ENCODE measurements at places on chromosomes 13 and 19. TPM values are rescaled to one million over a fixed set of nuclear protein-coding genes. Genes with fewer than 3 reads are reported as not detected.

C13orf42 gene
- total RNA-seq = not detected

IZUMO2 gene
- not detected for total RNA-seq

PLIN3 gene
- total RNA-seq = 95.2 TPM

STOML3 gene
- total RNA-seq = 0.10 TPM

FBN3 gene
- total RNA-seq = 13.3 TPM

SLC25A41 gene
- total RNA-seq = 0.41 TPM

SLC25A30 gene
- total RNA-seq = 22.2 TPM

DOHH gene
- 15.8 TPM for total RNA-seq

AMH gene
- total RNA-seq = 1.4 TPM

ATP4B gene
- total RNA-seq = not detected

ZFP82 gene
- 13.8 TPM for total RNA-seq

DDA1 gene
- 7.6 TPM for total RNA-seq

CCNA1 gene
- 1.4 TPM for total RNA-seq

U2AF1L4 gene
- total RNA-seq = 11.3 TPM

DENND1C gene
- total RNA-seq = 0.51 TPM

ZNF99 gene
- total RNA-seq = 0.51 TPM
